ENCODE measurements at places on chromosomes 16 and 17.

DNA sequence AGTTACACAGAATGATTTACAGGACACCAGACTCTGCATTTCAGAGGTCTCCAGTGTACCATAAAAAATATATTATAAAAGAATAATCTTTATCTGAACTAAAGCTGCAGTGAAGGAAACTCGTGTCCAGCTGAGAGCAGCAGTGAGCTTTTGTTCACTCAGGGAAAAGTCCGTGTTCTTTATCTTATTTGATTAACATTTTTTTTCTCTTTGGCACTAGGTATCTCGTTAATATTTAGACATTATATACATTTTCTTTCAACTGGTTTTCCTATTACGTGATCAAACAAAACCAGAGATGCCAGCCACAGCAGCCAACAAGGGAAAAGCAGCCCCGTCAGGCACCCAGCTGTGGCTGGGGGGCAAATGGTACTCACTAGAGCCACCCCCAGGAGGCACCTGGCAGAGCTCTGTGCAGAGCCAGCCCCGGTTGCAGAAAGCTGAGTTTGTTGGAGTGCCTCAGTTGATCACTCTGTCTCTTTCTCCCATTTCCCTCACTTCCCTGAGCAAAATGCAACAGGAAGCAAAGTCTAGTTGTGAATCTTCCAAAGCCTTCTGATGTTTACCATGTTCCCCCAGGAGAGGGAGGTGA is 1.1 kb upstream of the HS3ST4 start:
- DNase-seq: no peak

GRCh38 chr17:3744014-3744413 is 20.3 kb downstream of the HASPIN start:
- DNase-seq: no peak

GRCh38 chr17:45794840-45795239 is 10.7 kb downstream of the CRHR1 start:
- DNase-seq: no peak

DNA sequence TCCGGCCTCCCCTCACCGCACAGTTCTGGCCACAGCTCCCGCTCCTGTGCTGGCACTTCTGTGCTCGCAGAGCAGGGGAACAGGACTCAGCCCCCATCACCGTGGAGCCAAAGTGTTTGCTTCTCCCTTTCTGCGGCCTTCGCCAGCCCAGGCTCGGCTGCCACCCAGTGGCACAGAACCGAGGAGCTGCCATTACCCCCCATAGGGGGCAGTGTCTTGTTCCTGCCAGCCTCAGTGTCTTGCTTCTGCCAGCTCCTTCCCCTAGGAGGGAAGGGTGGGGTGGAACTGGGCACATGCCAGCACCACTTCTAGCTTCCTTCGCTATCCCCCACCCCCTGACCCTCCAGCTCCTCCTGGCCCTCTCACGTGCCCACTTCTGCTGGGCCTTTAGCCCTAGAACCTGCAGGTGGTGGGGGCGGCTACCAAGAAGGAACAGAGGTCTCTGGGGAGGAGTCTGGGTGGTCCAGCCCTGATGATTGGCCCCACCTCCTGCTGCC is 645 bp upstream of the ELMO3 start:
- peak; percentile 47 for DNase-seq

- no peak for DNase-seq
Measured at GRCh38 chr16:47627085-47627639, 166.0 kb downstream of the PHKB start.

- no peak for DNase-seq
Measured at GRCh38 chr17:74241431-74241830, 28.1 kb downstream of the TTYH2 start.

- DNase-seq: no peak
Measured at GRCh38 chr17:58377661-58378060, 25.7 kb upstream of the SUPT4H1 start.

- DNase-seq: peak; percentile 71
Measured at GRCh38 chr17:2056206-2057174, 1.6 kb downstream of the HIC1 start.

All from ovary (tissue), 10 donors.